Fibroblast of skin of back (primary cell): ENCODE measurements at places on chromosomes 7 and 10.

GRCh38 chr7:31683445-31684225 is 3.4 kb upstream of the PPP1R17 start:
- no peak for DNase-seq

- no peak for DNase-seq
Observed at GRCh38 chr7:29381206-29382094, 182.2 kb upstream of the PRR15 start.

DNA sequence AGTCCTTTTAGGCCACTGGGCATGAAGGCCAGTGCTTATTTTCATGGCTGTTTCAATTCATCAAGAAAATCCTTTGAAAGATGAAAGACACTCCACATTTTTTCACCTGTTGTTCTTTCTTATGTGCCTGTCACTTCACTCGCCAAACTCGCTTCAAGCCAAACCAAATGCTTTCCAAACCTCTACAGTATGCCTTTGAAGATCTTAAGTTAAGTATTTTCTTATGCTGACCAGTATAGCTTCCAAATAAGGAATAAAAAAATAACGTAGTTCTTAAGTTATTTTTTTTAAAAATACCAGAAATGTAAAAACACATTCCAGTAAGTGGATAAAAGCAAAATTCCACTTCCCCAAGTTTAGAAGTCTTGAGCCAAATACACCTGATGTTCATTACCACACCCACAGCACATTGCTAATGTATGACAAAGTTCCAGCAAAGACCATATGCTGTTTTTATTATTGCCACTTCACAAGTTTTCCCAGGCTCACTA is 186.1 kb downstream of the MTERF1 start:
- peak; percentile 77 for DNase-seq

GRCh38 chr10:33087152-33087551 is 129.1 kb upstream of the ITGB1 start:
- DNase-seq: no peak

- DNase-seq: no peak
Observed at GRCh38 chr7:98459529-98459928, 58.6 kb upstream of the BAIAP2L1 start.

GRCh38 chr7:26705567-26705966 is 158.8 kb downstream of the SKAP2 start:
- DNase-seq: peak; percentile 94

GRCh38 chr10:53209944-53210611 is 437.5 kb upstream of the MBL2 start:
- DNase-seq: peak; percentile 5

DNA sequence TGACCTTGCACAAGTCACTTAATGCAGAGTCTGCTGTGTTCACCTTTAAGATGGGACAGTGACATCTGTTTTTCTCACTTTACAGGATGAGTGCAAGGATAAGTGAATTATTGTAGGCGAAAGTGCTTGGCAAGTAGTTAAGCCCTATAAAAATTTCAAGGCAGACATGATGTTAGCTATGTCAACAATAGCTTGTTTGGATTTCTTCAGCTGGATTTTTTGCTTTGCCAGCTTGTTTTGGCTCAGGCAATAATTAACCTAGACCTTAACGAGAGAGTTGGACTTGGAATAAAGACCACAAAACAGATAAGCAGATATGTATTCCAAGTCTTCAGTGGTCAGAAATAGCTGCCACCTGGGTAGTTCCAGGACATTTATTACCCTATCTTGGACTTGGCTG is 255.2 kb downstream of the ARL4A start:
- no peak for DNase-seq

GRCh38 chr10:131901181-131901829 is 497 bp downstream of the PPP2R2D start:
- peak; percentile 31 for DNase-seq

- DNase-seq: no peak
Observed at GRCh38 chr7:8386926-8387550, 46.4 kb upstream of the NXPH1 start.

DNA sequence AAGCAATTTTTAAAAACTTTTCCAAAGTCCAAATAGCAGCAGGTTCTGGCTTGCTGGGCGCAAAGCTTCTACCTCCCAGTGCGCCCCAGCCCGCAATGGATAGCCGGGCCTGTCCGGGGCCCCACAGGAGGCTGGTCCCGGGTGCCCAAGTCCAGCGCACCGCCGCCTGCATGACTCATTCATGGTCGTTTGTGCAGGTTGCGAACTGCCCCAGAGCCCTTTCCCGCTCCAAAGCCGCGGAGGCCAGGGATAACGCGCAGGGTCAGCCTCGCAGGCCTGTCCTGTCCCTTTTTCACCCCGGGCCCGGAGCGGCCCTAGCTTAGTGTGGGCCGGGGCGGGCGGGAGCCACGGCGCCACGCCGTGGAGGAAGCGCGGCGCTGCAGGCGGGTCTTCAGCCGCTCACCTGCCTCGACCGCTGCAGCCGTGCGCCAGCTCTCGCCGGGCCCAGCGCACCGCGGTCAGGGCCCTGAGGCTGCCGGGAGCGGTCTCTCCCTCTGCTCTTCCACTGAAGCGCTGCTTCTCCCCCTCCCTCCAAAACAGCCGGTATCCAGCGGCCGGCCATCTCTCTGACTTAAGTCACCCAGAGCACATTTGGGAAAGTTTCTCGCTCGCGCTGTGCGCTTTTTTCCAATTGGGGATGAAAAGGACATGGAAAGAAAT is 1.7 kb upstream of the EGR2 start:
- DNase-seq: peak; percentile 60

DNA sequence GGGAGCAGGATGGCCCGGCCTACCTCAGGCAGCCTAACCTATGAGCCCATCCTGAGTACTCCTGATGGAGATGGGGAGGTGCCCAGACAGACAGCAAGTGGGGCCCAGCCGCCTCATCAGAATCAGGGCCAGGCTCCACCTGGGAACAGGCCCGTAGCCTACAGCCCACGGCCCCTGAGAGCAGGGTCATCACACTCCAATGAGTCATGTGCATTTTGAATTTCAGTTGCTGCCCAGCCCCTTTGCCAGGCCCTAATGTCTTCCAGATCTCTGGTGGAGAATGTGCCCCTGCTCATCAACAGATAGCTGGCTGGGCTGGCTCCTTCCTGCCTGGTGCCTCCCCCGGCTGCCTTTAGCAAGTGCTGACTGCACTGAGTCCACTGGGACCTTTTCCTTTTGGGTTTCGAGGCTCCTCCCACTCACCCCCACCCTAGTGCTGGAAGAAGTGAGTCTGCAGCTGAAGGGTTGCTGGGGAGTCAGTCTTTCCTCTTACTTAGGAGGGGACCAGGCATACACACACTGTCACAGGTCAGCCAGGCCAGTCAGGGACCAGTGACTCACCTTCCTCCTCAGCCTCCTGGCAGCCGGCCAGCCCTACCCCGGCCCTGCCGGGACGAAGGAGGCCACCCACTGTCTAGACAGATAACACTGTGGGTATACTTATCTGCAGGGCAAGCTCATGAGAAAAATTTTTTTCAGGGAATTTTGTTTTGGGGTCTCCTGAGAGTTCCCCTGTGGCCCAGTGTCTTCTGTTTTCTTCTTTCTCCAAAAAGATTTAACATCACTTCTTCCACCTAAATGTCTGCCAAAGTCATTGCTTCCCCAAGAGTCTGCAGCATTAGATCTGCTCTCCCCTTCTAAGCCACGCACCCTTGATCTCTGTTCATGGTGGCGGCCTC is 9.1 kb upstream of the ASIC3 start:
- peak; percentile 97 for DNase-seq

GRCh38 chr10:78215645-78216044 is 182.0 kb downstream of the RPS24 start:
- peak; percentile 87 for DNase-seq

DNA sequence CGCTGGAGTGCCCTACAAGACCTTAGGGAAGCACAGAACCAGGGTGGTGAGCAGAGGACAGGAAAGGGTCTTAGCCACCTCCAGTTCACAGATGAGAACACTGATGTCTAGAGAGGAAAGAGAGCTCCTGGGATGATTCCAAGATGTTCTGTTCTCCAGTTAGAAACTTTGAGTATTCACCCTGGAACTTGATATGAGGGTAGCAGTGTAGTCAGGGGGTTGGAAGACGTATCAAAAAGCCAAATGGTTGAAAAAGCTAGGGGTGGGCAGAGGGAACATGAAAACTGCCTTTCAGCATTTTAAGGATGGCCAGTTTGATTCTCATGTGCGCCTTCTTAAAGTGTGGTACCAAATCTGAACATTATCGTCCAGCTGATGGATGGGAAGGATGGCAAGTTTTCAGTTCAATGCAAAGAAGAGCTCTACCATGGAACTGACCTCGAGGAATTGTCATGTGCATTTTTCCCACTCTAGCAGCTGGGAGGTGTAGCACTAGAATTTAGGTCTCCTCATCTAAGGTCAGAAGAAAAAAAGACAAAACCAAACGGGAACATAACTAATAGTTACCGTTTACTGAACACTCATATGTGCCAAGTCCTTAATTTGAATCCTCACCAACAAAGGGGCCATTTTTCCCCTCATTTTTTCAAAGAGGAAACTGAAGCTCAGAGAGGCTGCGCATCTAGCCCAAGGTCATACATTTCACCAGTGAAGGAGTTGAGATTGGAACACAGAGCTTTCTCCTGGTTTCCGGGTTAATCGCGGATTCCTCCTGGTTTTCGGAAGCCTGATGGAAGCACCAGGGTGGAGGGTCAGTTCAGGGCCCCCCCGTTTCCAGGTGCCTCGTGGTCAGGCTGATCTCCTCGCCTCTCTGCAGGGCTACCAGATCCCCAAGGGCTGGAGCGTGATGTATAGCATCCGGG is 6.0 kb upstream of the CYP26A1 start:
- DNase-seq: no peak

GRCh38 chr7:85686401-85687181 is 499.7 kb upstream of the SEMA3D start:
- no peak for DNase-seq

DNA sequence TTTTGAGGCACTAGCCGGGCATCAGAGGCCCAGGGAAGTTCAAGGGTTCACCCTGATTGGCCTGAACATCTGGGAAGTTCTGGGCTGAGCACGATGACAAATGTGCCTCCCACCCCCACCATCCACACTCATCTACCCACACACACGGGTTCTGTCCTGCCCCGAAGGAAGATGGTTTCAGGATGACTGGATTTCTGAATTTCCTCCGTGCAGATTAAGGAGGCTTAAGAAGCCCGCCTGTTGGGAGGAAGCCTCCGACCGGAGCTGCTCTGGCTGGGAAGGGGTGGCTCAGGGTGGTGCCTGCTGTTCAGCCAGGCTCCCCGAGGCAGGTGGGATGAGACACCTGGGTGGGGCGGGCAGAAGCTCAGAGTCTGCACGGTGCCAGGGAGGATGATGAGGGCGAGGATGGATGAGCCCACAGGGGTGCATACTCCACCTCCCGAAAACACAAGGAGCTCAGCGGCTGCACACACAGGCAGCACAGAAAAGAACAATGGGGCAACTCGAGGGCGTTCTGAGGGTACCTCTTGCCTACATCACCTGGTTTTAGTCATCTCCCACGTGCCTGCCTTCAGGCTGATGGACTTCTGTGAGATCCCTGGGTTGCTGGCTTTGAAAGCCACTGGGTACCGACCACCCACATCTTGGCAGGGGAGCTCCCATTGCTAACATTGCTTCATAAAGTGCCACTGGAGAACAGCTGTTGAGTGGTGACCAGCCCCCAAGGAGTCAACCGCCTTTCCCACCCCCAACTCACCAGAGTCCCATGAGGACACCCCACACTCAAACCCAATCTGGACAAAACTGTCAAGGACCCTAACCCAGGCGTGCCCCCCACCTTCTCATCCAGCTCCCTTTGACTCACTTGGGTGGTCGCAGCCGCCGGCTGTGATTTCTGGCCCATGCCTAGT is 41.2 kb downstream of the CALML3 start:
- peak; percentile 91 for DNase-seq

DNA sequence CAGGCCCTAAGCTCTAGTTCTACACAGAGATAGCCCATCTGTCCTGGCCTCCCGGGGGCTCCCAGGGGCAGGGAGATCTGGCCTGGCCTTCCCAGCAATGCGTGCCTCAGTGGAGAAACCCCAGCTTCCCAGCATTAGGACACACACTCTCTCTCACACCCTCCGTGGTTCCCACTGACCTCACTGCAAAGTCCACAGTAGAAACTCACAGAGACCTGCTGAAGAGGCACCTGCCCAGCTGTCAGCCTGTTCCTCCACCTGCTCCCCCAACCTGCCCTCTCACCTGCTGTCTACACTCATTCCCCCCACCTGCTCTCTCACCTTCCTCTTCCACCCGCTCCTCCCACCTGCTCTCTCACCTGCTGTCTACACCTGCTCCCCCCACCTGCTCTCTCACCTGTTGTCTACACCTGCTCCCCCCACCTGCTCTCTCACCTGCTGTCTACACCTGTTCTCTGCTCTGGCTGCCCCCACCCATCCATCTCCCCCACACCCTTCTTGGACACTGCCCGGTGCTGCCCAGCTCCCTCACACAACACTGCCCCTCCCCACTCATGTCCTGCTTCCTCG is 21.1 kb upstream of the PFKP start:
- DNase-seq: no peak

DNA sequence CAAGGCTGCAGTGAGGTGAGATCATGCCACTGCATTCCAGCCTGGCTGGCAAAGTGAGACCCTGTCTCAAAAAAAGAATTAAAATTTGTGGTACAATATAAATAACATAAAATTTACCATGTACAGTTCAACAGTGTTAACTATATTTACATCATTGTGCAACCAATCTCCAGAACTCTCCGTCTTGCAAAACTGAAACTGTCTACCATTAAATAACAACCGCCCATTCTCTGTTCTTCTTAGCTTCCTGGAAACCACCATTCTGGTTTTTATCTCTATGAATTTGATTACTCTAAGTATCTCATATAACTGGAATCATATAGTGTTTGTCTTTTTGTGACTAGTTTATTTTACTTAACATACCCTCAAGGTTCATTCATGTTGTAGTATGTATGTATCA is 167.6 kb downstream of the AUTS2 start:
- no peak for DNase-seq

DNA sequence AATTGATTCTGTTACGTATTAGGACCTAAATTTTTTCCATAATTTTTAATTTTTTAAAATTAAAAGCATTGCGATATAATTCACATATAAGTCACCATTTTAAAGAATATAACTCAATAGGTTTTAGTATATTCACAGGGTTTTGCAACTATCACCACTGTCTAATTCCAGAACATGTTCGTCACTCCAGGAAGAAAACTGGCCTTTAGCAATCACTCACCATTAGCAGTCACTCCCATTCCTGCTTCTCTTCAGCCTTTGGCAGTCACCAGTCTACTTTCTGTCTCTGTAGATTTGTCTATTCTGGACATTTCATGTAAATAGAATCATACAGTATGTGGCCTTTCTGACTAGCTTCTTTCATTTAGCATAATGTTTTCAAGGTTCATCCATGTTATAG is 176.5 kb downstream of the EXOC4 start:
- no peak for DNase-seq
